ENCODE measurements at places on chromosomes 2 and 18.

DNA sequence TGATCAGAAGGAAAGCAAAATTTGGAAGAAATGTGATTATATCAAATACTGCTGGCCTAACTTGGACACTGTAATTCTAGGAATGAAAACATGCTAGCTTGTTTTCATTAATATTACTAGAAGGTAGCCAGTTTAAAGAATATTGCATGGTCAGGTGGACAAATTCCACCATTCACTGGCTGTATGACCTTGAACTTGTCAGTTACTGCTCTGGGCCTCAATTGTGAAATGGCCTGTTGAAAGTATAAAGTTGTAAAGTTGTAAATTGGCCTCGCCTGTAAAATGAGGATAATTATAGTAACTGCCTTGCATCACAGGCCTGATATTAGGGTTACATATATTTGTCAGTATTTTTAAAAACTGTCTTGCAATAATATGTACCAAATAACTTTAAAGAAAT, 398.4 kb upstream of the CHST9 start:
- DNase-seq = no peak

DNA sequence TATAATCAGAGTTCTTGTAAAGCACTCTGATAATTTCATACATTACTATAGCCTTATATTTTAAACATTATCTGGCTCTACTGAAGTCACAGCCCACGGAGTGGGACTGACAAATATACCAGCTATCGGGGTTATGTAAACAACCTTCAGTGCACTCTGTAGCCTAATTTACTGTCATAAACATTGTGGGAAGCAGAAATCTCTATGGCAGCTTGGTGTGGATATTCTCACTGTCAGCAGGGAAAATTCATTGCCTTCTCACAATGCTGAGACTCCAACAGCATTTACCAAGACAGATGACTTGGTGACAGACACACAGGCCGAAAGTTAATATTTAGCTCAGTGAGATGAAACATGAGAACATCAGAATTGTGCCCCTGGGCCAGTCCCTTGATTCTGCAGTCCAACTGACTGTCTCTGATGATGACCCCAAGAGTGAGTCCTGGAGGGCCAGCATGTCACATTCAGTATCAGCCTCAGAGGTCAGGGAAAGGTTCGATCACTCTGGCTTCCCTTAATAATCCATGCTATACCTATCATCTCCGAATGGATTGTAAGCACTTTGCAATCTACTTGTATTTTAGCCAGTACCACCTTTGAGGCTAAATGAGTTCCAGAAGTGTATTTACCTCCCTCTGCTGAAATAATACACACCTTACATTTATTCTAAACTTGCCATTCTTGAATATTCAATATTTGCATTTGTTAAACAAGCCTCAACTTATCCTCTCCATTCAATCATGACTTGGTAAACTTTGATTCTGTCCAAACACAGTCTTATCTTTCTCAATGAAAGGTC, 146.2 kb upstream of the OSR1 start:
- DNase-seq = no peak

- DNase-seq = no peak
Observed at GRCh38 chr2:240239325-240239724, 98.9 kb upstream of the OTOS start.

- DNase-seq = no peak
Observed at GRCh38 chr2:145076085-145076484, 556.2 kb upstream of the ZEB2 start.
